Activated T-cell treated with anti-CD3 and anti-CD28 coated beads, Interleukin-2, amount 50 U/mL, for 72 hours (primary cell): ENCODE measurements at places on chromosomes 11 and 22. TPM values are rescaled to one million over a fixed set of nuclear protein-coding genes. Genes with fewer than 3 reads are reported as not detected.

- DNase-seq = no peak
These were observed 48.8 kb upstream of the TTLL12 start for GRCh38 chr22:43235445-43236409.

GRCh38 chr11:71286701-71287643 is 34.6 kb upstream of the SHANK2 start:
- no peak for DNase-seq

The IMMP1L gene
- total RNA-seq = 33.3 TPM

- DNase-seq = no peak
These were observed 13.5 kb downstream of the ZC3H7B start for GRCh38 chr22:41314821-41315220.
